CD4-positive, alpha-beta T cell treated with Interleukin-4 for 4 hours (primary cell): ENCODE measurements at places on chromosomes 12 and 14.

- DNase-seq: no peak
Measured at GRCh38 chr12:106174876-106175275, 36.1 kb upstream of the NUAK1 start.

DNA sequence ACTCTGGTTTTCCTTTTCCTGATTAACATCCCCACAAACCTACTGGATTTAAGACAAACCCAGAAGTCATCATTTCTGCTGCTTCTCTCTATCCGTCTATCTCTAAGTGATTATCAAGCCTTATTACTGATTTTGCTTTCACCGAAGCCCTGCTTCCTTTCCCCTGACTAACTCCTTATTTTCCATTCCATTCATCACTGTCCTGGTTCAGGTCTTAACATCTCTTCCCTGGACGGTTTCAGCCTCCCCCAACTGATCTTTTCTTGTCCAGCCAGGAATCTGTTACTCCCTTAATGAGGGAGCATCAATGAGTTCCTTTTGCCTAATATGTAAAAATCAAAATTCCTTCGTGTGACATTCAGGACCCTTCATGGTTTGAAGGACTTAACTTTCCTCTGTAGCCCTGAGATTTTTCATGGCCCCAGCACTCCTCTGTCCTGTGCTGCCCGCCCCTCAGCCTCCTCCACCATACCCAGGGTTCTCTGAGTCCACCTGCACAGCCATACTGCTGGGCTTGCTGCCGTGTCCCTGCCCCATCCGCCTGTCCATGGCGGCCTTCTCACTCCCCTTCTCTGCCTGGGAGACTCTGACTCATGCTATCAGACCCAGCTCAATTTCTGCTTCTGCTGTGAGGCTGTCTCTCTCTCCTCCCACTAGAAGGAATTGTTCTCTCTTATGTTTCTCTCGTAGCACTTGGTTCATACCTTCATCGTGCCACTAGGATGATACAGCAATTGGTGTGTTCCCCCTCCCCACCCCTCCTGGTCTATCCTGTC, 167.8 kb upstream of the HIF1A start:
- no peak for DNase-seq

DNA sequence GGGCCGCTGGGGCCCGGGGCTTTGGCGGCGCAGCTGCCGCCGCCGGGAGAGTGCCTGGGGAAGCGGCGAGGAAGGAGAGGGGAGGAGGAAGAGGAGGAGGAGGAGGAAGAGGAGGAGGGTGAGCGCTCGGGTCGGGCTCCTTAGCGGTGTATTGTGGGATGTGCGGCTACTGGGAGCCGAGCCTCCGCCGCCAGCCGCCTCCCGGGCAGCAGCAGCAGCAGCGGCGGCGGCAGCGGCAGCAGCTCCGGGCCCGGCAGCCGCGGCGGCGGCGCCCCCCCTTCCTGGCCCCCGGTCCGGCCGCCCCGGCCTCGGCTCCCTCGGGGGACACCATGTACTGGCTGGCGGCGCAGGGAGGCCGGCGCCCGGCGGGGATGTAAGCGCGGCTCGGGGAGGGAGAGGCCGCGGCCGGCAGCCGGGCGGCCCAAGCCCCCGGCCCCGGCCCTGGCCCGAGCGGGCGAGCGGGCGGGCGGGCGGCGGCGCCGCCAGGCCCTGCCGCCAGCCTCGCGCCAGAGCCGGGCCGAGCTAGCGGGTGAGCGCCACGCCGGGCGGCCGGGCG, at the start of gene SETD1B:
TSS of gene SETD1B (plus strand) at position 149 of the 556 bp plus-strand sequence. CDS start 729 bp downstream, outside the sequence.
- no peak for DNase-seq

DNA sequence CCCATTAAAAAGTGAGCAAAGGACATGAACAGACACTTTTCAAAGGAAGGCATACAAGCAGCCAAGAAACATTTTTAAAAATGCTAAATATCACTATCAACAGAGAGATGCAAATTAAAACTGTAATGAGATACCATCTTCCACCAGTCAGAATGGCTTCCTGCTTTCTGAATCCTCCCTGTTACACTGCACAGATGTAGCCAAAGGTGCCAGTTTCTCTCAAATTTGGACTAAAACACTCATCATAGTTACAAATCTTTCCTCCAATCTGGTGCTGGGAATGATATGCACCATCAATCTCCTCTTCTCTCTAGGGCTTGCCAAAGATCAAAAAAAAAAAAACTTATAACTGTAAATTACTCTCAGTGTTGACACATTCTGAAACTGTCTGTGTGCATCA, 311.8 kb upstream of the CLEC14A start:
- DNase-seq: no peak

DNA sequence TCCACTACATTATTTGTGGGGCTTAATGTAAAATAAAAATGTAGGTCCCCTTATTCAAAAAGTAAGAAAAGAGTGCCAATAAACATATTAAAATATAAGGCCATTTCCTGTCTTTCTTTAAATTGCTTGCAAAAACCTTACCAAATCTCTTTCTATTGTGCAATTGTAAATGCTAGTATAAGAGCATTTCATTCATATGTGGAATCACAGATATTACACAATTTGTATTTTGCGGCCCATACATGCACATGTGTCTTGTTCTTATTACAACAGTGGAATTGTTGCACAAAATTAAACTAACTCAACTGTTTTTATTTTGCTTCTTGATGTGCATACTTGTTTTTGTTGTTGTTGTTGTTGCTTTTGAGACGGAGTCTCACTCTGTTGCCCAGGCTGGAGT, 20.1 kb upstream of the CRADD start:
- no peak for DNase-seq

GRCh38 chr14:88312257-88312656, 10.8 kb downstream of the KCNK10 start:
- no peak for DNase-seq

- no peak for DNase-seq
Measured at GRCh38 chr14:79040790-79041189, 870.6 kb downstream of the NRXN3 start.

GRCh38 chr12:462936-463705, 3.4 kb downstream of the B4GALNT3 start:
- DNase-seq: no peak

DNA sequence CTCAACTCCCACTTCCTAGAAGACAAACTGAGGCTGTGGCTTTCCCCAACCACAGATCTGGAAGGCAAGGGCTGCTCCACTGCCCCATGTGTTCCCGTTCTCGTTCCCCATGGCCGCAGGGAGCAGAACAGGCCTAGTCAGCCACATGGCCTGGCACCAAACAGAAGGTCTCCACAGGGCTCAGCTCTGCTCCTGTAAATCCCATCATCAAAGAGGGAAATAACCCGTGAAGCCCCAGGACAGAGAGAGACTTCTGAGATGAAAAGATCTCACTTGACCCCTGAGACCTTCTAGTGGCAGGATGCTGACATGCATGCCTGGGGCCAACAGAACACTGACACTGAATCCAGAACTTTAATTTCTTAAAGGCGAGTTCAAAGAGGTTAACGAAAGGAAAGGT, 68.9 kb downstream of the BCL11B start:
- DNase-seq: no peak

DNA sequence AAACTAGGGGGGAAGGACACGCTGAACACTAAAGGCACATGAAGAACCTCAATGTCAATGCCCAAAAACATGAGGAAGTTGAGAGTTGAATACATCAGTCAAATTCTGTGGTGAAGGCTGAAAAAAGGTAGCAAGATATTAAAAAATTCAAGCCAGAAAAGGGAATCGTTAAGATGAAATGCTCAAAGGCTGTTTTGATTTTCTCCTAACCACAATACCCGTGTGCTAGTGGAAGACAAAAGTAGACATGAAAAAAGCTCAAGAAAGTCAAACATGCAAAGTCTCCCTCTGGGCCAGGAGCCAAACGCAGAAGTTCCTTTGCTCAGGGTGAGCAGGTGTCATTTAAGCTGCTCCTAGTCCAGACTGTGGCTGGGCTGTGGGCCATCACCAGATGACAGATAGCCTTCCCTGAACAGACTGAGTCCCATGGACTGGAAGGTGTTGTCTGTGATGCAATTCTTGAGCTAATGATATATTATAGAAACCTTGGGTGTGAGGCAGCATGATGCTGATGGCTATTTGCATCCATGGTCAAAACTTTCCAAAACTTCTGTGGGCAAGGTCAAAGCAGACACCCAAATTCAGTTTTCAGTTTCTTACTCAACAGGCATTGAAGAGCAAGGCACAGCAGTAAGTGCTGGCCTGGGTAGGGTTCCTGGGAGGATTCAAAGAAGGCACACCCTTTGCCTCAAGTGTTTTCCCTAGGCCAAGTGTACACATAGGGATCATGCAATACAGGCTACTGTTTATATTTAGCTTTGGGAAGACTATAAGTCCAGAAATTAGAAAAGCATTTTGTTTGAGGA, 81.6 kb downstream of the MYRFL start:
- no peak for DNase-seq

- no peak for DNase-seq
Measured at GRCh38 chr12:114406316-114406983, 506 bp upstream of the TBX5 start.

GRCh38 chr14:32009976-32010581, 67.0 kb upstream of the ARHGAP5 start:
- no peak for DNase-seq

- no peak for DNase-seq
Measured at GRCh38 chr14:100117633-100118395, 41.6 kb downstream of the DEGS2 start.

DNA sequence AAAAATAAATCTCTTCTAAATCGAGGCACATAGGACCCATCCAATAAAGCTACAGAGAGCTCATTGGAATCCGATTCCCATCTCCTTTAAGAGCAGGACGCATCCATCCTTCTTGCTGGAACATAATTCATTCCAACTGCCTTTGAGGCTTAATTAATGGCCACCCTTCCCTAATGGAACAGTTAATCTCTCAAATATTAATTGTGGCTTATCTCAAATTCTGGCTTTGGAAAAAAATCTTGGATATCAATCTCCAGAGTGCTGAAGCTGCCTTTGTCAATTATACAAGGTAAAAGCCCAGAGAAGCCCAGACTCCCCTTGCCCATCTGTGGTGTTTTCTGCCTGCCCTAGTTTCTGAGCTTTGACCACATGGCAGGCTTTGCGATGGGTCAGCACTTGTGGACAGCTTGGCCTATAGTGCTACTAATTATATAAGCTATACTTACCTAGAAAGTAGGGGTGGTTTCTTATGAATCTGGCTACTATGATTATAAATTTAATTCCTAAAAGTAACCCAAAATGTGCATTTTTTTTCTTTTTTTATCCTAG, 246.3 kb downstream of the NUAK1 start:
- no peak for DNase-seq

DNA sequence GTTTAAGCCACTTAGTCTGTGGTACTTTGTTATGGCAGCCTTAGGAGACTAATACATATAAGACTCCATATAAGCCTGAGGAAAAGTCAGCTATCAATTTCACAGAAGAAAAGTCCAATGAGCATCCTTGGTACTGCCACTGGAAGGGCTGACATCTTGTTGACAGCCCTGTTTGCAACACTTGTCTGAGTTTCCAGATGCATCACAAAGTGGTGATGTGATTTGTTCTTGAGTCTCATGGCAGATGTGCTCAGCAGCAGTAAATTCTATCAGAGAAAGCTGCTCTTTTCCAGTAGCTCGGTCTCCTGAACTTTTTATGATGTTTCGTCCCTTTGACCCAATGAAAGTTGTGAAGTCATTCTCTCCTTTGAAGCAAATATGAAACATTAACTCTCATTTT, 54.3 kb downstream of the STON2 start:
- no peak for DNase-seq

GRCh38 chr14:101248840-101249675, 312.2 kb upstream of the DIO3 start:
- no peak for DNase-seq

DNA sequence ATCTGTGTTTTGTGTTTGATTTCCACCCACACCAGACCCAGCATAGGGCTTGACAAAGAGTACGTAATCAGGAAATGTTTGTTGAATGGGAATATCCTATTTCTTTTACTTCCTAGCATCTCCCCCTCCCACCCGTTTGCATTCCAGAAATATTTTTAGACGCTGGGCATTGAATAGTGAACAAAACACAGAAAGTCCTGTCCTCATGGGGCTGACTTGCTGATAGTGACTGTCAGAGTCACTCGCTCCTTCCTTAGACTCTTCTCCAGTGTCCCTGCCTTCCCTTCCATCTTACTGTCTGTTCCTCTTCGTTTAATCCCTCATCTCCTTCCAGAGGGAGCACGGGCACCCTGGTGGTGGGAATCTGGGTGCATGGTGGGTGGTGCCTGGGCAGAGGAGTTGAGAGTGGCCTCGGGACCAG, 53.6 kb downstream of the SLC25A47 start:
- no peak for DNase-seq

DNA sequence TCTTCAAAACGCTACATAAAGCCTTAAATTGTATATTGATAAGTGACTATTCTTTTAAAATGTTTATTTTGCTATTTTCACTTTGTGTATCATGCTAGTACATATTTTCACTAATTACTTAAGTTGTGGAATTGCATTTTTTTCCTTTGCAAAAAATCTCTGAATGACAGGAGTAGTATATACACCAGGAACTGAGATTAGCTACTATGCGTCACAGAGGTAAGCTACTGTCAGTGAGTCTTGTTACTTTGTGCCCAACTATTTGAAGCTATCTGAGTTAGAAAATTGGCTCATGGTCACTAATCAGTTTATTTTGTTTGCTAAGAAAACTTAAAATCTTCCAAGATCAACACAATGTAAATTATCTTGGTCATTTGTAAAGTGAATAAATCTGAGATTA, 887.4 kb downstream of the TMTC2 start:
- no peak for DNase-seq

- no peak for DNase-seq
Measured at GRCh38 chr14:52033101-52033642, 35.7 kb downstream of the NID2 start.

DNA sequence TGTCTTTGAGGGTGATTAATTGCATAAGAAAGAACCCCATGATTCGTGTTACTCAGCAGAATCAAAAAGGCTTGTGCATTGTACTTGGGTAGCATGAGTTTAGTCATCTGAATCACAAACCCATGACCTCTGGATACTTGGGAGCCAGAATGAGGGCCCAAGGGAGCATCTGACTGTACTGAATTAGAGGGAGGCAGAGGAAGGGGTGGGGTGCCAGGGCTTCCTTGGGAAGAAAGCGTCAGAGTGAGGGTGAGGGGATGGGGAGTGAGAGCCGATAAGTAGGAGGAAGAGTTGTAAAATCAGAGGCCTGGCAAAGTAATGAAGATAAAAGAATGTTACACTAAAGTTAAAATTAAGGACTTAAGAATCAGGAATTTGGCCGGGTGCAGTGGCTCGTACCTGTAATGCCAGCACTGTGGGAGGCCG, 29.8 kb downstream of the GPRC5D start:
- no peak for DNase-seq

GRCh38 chr14:94458558-94459205, 6.1 kb upstream of the SERPINA11 start:
- no peak for DNase-seq

DNA sequence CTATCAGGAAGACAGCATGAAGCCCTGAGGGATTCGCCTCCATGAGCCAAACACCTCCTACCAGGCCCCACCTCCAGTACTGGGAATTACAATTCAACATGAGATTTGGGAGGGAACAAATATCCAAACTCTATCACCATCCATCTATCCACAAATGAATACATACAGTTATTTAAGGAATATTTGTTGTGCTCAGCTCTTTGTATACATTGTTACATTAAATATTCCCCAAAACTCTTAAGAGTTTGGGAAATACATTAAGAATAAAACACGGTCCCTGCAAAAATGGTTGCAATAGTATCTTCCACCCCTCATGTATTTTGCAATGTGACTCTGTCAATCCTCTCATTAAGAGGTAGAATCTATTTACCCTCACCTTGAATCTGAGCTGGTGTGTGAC, 109.8 kb upstream of the PLXNC1 start:
- DNase-seq: no peak

- peak; percentile 86 for DNase-seq
Measured at GRCh38 chr14:39229222-39229543, 4.5 kb upstream of the MIA2 start.
